Suppressor macrophage (primary cell): ENCODE measurements at places on chromosomes 3 and 15.

GRCh38 chr3:97417-98258 is 98.9 kb upstream of the CHL1 start:
- no peak for DNase-seq

DNA sequence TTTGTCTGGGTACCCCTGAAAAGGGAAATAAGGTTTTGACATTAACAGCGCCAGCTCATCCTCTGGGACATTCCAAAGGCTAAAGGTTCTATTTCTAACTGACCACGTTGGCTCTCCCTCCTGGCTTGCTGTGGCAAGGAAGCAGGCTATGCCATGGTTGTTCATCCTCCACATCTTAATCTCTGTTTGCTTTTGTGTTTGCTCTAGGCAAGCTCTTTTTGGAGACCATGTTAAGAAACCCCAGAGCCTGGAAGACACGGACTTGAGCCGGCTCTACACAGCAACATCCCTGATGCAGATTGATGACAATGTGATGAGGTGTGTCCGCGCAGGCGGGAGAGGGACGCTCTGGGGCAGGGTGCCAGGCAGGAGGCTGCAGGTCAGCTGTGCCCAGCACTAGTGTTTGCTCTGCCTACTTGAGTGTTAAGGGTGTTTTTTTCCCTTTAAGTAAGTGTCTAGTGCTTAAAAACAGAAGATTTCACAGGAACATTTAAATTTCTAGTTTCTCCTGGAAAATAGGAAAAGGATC is 33.3 kb downstream of the RLBP1 start:
- no peak for DNase-seq

- no peak for DNase-seq
Observed at GRCh38 chr15:85943791-85944190, 135.9 kb upstream of the AGBL1 start.

- no peak for DNase-seq
Observed at GRCh38 chr3:139100821-139101220, 56.1 kb upstream of the PRR23C start.

GRCh38 chr3:135918600-135918999 is 46.9 kb upstream of the PPP2R3A start:
- peak; percentile 49 for DNase-seq

- no peak for DNase-seq
Observed at GRCh38 chr3:60810881-60811280, 440.4 kb downstream of the FHIT start.

DNA sequence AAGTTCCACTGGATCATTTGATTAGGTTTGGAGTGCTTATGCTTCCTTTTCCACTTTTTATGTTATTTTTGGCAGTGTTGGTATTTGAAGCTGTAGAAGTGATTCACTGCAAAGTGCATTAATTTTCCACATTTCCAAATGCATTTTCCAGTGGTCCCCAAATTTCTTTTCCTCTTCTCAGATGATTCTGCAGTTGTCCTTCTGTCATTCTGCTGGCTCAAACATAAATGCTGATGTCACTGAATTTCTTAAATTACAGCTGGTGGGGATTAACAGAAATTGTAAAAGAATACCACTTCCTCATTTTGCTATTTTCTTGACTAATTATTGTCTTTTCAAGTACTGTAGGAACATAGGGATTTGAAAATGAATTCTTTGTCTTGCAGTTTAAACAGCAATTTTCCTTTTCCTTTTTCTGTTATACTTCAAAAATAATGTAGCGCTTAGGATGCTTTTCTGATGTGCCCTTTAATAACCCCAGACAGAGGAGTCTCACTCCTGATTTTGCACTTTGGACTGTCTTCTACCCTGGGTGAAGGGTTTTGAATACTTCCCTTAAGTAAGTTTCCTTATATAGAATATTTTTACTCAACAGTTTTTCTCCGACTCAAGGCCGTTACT is 25.0 kb downstream of the MITF start:
- peak; percentile 47 for DNase-seq

GRCh38 chr3:51928438-51928837 is 13.3 kb downstream of the RRP9 start:
- DNase-seq, result no peak

DNA sequence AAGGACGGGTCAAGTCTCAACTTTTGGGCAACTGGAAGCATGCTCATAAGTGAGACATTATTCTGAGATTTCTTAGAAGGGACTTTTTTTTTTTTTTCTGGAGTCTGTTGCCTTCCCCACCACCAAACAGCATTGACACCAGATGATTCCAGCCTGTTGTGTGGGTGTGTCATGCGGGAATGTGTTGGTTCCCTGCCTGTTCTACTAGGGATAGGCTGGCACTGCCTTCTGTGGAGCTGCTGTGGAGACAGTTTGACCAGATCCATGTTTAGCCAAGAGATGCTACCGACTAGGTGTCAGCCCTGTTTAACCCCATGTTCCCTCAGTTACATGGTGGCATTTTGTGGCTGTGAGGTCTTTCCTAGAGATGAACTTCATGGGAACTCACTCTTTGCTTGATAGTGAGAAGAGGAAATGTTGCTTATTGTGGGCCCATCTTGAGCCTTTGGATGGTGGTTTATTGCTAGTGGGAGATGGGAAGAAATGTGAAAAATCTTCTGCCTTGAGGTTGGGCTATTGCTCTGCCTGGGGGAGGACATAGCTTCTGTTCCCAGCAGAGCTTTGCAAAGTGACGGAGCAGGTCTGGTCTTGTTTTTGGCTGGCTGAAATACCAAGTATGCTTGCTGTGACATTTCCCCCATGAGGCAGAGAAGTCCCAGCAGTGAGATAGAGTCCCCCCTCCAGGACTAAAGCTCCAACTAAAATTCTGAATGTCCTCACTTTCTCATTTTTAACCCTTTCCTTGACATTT is 31.3 kb downstream of the TRAK1 start:
- DNase-seq, result no peak

DNA sequence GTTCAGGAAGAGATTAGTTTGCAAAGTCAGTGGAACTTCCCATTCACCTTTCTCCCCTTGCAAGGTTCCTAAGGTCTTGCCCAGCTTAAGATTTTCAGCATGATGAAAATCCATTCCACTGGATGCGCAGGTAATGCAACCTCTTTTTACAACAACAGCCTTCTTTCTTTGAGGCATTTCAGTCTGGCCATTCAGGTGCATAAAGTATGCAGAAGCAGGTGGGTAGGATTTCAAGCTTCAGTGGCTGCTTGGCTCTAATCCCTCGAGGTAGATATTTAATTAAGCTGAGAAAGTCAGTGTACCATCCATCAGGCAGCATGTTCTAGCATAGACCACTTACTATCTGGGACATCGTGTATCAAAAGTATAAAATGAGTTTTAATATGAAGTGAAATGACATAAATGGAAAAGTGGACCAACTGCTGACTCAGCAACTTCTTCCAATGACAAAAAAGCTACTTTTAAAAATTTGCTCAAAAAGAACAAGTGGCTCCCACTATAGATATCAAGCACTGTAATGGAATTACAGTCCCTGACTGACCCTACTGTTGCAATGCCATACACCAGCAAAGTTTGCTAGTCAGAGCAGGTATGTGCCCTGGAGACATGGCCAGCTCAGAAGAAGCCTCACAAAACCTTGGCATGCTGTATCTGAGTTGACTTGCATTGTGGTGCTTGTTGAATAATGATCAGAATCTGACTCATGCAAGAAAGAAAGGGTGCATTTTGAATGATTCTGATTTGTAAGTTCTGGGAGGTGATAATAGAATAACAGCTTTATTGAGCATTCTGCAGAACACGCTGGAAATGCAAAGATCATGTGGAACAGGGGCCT is 459.9 kb upstream of the MCTP2 start:
- no peak for DNase-seq

DNA sequence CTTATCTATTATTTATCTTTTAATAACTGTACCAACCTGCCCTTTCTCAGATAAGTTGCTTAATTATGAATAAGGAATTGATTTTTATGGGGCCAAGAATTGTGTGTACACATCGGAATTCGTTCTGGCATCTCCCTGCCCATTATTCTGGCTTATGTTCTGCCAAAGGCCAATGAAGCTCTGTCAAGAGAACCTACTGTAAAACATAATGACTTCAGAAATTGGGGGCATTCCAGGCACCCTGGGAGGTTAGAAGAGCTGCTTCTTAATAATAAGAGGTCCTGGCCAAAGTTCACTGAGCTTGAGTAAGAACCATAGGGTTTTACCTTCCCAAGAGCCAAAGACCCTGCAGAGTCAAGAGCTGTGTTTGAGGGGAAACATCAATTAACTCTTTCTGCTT is 261.7 kb downstream of the SLC9A9 start:
- no peak for DNase-seq

- DNase-seq, result no peak
Observed at GRCh38 chr3:113501597-113501996, 13.4 kb downstream of the SPICE1 start.

GRCh38 chr3:105367406-105368213 is 901 bp downstream of the ALCAM start:
- DNase-seq, result peak; percentile 89

DNA sequence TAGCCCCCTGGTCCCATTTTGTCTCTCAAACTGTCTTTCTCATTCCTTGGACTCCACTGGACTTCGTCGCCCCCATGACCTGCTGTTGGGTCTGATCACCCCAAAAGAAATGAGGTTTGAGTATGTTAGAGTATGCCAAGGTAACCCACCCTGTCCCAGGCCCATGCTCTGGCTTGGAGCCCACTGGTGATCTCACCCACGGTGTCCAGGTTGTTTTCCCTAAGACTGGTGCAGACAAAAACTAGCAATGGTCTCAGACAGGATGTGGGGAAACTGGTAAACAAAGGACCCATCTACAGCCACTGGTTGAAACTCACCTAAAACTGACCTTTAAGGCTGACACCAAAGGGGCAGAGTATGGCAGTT is 38.9 kb downstream of the EFCAB12 start:
- DNase-seq, result no peak

GRCh38 chr3:109994853-109995252 is 657.5 kb upstream of the DPPA4 start:
- no peak for DNase-seq

DNA sequence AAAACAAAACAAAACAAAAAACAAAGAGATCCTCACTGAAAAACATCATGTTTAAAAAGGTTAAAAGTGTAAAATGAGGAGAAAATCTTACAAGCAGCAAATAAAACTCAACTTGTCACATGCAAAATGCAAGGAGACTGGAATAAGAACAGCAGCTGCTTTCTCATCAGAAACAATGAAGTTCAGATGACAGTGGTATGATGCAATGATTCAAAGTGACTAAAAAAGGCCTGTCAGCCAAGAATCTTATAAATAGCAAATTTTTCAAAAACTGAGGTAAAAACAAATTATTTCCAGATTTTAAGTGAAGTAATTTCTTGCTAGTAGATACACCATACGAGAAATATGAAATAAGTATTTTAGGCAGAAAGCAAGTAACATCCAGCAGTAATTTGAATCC is 68.6 kb upstream of the EPHA3 start:
- no peak for DNase-seq

GRCh38 chr3:155065537-155065936 is 14.6 kb upstream of the MME start:
- DNase-seq, result peak; percentile 87

GRCh38 chr15:94586099-94586498 is 354.7 kb downstream of the MCTP2 start:
- DNase-seq, result no peak

DNA sequence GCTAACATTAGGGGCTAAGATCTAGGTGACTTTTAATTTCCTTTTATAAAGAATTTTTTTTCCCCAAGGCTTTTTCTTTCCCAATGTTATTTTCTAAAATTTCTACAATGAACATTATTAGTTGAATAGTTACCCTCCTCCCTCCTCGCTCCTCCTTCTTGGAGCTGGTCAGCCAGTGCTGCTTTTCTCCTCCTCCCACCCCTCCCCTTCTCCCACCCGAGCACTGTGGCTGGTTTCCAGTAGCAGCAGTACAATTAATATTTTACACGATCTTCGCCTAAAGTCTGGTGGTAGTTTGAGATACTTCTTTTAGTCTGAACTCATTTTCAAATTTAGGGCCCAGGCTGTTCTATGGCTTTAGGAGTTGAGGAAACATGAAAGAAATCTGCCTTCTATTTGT is 41.6 kb downstream of the EEFSEC start:
- DNase-seq, result no peak

DNA sequence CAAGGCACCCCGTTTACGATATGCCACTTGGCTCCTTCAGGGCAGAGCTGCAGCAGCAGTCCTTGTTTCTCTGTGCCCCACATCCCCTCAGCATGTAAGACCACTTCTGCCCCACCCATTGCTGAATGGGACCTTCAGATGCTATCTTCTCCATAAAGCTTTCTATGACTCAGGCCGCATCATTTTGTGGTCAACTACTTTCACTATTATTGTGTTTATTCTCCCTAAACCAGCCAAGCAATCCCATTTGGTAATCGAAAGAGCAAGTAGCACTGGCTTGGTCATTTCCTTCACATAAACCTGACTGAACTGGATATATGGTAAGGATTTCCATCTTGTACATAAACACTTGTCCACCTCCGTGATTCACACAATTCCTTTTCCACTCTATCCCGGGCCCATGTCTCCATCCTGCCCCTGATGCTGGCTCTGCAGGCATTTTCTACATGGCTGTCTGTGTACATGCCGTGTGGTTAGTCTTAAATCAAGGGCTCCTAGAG is 25.7 kb downstream of the LIPC start:
- DNase-seq, result no peak

DNA sequence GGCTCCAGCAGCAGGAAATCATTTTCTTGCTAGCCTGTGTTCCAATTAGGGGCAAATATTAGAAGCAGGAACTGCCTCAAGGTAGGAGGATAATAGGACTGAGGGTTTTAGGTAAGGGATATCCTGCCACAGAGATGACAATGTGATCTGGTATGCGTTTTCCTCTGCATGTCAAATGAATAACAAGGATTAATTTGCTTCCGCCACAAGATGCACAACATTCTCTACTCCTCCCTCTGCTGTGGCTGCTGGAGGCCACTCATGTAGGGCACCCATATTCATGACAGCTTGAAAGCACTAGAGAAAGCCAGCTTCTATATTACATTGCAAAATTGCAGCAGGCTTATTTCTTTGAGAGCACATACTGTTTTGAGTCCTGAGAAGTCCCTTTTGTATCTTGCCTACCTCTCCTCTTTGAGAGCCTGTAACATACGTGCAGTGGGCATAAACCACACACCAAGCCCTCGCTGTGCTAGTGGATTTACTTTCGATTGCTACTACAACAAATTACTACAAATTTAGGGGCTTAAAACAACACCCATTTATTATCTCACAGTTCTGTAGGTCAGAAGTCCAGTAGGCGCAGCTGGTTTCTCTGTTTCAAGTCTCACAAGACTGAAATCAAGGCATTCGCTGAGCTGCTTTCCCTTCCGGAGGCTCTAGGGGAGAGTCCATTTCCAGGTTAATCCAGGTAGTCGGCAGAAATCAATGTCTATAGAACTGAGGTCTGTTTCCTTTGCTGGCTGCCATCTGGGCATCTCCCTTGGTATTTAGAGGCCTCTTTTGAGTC is 5.9 kb upstream of the CD47 start:
- DNase-seq, result no peak

- DNase-seq, result no peak
Observed at GRCh38 chr15:78950902-78951840, 6.3 kb upstream of the CTSH start.

DNA sequence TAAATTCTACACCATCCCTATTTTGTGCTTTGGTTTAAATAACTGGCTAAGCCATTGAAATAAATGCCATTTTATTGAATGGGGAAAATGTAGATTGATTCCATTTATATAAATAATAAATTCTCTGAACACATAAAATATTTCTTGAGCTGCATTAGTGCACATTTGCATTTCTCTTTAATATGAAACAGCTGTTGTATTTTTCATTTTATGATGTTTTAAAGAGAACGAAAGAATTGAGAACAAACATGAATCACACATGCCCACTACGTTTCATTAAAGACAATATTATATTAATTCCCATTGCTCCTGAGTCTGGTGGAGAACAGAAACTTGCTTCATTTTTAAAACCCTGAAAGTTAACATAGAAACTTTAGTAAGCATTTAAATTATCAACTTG is 235.7 kb upstream of the CFAP20DC start:
- DNase-seq, result no peak
